Fibroblast of villous mesenchyme (primary cell): ENCODE measurements at places on chromosomes 12 and 14.
A peak's percentile ranks its signal among the peaks of the same experiment; 100 is the strongest.

DNA sequence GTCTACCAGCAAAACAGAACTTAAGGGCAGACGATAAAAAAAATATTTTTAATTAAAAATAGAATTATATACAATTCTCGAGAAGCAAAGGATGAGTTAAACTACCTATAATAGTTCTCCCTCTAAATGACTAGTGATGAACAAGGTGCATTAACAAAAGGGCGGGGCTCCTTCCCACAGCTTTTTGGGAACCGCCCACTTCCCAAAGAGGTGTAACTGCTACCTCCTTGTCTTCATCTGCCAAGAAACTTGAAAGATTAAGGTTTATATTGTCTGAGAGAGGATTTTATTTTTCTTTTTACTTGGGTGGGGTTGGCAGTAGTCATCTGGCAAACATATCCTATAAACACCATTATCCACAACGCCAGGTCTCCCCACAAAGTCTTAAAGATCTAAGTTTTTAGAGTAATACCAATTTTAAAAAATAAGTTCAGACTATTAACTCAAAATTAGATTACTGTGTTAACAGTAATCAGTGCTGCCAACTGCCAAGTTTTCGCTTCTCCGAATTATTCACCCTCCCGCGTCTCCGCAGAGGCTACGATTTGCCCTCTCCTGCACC lies 938 bp downstream of the RALGAPA1 start:
- no peak for DNase-seq

DNA sequence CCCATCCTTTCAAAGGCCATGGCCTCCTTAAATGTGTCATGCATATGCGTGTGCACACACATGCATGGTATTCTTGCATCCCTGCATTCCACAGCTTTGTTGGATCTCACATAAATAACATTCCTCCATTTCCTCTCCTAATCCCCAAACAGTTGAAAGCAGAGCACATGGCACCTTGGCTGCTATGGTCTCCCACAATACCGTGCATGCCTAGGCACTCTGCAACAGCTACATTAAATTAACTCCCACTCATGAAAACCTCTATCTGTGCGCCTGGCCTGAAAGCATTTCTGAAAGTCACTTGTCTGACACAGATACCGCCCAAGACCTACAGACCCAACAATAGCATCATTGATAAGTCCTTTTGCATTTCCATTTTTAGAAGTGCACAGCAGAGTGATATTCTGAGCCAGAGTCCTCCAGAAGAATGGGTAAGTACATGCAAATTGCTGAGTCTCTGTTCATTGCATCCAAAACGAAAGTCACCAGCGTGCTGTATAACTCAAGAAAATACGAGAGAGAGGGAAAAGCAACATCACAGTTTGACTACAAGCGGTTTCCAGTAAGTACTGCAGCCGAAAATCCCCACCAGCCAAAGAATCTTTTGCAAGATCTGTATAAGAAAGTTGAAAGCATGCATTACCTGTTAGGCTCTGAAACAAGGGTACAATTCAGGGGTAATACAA lies 436 bp downstream of the ASB2 start:
- no peak for DNase-seq

GRCh38 chr14:89207925-89208328 lies 209.1 kb downstream of the FOXN3 start:
- no peak for DNase-seq

DNA sequence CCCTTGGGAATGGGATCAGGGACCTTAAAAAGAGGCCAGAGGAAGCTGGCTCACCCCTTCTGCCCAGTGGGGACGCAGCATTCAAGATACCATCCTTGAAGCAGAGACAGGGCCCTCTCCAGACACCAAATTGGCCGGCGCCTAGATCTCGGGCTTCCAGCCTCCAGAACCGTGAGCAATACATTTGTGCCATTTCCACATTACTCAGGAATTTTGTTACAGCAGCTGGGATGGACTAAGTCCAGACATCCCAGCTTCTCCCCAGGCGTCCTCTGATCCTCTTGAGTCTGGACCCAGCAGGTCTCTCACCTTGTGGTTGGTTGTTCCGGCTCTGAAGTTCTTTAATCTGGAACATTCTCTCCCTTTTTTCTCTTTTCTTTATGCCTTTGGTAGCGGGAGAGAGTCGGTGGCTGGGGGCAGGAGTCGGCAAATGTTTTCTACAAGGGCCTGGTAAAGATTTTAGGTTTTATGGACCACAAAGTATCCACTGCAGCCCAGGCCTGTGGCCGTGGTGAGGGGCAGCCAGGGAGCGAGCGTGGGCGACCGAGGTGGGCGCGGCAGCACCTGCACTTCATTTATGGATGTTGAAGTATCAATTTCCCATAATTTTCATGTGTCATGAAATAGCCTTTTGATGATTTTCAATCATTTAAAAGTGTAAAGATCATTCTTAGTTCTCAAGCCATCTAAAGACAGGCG lies 4.8 kb downstream of the CEP170B start:
- no peak for DNase-seq

GRCh38 chr12:46608431-46609272 lies 217.1 kb downstream of the SLC38A4 start:
- DNase-seq: peak; percentile 80

DNA sequence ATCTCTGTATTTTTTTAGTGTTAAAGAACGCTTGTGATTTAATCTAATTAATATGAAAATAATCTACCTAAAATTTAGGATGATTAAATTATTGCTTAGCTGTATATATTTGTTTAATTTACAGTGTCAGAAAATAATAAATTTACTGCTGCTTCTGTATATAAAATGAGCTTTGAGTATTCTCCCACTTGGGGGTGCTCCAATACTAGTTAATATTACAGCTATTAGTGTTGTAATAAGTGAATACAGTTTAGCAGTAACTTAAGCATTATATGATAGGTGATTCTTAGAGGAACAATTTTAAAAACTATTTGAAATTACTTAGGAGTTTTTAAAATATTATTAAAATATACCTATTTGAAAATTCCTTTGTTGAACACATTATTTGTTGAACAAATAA lies 62.2 kb downstream of the PAPOLA start:
- peak; percentile 4 for DNase-seq
